ENCODE measurements at places on chromosomes 2 and 18.

DNA sequence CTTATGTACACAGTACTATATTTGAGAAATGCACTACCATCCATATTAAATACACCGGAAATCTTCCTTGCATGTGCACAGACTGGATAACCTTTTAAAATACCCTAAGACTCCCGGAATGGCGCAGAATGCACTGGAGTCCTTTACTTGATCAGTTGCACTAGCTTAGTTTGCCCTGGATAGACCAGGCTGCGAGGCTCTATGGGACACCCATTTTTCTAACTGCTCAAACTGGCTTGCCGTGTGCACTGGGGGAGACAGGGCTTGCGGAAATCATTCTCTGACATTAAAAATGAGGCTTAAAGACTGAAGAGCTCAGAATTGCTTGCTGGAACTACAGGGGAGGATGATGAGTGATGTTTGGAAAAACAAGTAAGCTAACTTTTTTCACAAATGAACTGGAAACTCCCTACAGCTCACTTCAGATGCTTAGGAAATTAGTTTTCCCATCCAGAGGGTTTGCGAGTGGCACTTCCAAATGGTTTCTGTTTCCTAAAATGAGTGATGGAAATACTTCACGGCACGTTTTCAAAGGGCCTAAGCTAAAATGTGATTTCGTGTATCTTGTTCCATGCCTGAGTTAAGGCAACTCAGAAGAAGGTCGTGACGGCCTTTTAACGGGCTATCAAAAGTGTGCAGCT, 2.7 kb downstream of the NCK2 start:
- no peak for DNase-seq

DNA sequence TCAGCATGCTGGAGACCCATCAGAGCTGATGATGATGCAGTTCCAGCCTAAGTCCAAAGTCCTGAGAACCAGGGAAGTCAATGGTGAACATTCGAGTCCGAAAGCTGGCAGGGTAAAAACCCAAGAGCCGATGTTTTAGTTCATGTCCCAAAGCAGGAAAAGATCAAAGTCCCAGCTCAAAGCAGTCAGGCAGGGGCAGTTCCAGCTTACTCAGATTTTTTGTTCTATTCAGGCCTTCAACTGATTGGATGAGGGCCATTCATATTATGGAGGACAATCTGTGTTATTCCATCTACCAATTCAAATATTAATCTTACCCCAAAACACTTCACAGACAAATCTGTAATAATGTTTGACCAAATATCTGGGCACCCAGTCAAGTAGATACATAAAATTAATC, 38.3 kb downstream of the DSEL start:
- no peak for DNase-seq

DNA sequence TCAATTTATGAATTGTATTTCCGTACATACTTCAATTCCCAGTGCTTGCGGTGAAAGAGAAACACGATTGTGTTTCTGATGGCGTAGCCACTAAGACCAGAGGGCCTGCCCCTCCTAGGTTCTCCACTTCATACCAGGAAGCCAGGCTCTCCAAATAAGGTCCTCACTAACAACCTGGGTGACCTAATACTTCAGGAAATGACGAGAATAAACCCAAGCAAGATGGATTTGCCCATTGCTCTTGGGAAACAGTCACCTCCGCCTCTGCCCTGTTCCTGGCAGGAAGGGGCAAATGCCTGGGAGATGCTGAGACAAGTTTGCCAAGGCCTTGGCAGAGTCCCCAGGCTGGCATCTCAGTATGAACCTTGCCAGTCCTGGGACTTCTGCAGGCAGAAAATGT, 41.8 kb downstream of the TTC32 start:
- no peak for DNase-seq

DNA sequence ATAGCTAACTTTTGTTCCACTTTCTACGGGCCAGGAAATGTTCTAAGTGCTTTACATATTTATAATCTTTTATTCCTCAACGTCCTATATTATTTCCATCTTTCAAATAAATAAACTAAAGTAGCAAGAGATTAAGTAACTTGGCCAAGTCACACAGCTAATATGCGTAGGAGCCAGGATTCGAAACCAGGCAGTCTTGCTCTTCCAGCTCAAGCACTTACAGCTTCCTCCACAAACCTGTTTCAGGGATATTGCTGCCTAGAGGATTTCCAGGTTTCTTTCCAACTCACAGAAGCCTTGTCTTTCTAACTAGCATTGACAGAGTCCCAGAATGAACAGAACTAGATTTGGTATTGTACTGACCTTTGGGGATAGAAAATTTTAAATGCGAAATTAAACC, 102.5 kb downstream of the FIGN start:
- DNase-seq: no peak

GRCh38 chr2:238159071-238159539, 335 bp downstream of the ERFE start:
- peak; percentile 28 for DNase-seq

- no peak for DNase-seq
Observed at GRCh38 chr2:173050684-173051083, 25.0 kb upstream of the MAP3K20 start.

- DNase-seq: no peak
Observed at GRCh38 chr18:2425426-2426317, 145.6 kb downstream of the METTL4 start.

- DNase-seq: peak; percentile 31
Observed at GRCh38 chr2:19543663-19544383, 185.4 kb upstream of the OSR1 start.

DNA sequence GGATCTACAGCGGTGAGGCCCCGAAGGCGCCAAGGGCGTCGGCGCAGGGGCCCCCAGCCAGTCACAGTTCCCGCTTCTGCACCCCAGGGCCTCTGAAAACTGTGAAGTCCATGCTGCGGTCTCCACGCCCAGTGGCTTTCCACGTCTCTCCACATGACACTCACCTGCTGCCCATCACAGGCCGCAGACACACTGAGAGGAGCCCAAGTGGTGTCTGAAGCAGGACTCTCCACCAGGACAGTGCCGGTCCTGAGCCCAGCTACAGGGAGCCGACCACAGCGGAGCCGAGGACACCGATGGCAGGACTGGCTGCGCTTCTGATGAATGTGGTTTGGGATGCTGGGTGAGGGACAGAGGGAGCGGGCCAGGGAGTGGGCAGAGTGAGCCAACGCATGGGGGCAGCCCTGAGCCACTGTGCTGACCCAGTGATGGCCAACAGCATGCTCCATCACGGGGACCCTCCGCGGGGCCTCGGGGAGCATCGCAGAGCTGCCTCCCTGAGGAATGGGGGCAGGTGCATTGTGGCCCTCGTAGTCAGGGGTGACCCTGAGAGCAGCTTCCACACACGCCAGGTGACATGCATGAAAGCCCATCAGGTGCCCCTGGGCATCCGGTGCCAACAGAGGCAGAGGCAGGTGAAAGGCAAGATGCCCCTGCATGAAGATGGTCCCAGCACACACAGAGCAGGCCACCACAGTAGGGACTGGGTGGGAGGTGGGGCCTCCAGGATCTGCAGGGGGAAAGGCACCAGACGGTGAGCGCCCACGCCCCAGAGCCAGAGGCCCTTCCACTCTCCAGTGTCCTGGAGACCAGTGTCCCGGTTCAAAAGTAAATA, 116.6 kb downstream of the HDAC4 start:
- DNase-seq: no peak

Data from AG08395 (cell line).